ENCODE measurements at places on chromosomes 3 and 15.
A peak's percentile ranks its signal among the peaks of the same experiment; 100 is the strongest.

- DNase-seq: peak; percentile 16
Measured at GRCh38 chr15:88635318-88635717, 3.5 kb upstream of the ISG20 start.

DNA sequence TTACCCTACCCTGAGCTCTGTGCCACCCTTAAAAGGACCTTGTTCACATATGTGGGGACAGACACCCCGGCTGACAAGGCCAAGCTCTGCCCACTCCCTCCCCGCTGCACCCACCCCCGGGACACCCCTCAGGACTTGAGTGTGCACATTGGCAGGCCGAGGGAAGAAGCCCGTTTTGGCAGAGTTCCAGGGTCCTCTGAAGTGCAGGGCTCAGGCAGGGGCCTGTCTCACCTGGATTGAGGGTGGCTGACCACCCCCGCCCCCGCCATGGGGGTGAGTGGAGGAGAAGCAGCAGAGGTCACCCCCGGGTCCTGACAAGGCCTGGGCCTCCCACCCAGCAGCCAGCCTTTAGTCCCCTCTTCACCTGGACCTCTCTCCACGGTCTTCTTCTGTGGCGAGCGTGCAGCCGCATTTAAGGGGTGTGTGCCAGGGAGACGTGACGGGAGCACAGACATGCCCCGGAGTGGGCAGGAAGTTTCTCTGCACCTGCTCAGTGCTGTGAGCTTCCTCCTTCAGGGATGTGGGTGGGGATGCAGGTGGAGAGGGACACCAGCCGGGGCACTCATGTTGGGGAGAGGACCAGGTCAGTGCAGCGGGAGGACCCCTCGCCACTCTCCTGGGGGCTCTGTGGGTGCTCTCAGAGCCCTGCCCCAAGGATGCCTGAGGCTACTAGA, 50.7 kb downstream of the LINGO1 start:
- DNase-seq: no peak

DNA sequence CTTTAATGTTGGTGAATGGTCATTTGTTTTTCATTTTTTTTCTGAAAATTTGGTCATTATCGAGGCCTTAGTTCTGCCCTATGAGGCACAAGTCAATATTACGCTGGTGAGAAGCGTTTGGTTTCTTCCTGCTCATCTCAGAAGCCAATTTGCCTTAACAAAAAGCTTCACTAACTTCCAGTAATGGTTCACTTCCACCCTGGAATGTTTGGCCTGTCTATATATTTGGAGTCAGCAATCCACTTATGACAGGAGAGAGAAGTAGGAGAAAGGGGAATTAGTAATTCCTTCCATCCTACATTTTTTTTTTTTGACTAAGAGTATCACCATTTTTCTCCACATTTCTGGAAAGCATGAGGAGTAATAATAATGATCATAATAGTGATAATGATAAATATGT, 124.4 kb downstream of the DIPK2A start:
- DNase-seq: no peak

- DNase-seq: no peak
Measured at GRCh38 chr3:151987893-151988292, 114.5 kb downstream of the SUCNR1 start.

DNA sequence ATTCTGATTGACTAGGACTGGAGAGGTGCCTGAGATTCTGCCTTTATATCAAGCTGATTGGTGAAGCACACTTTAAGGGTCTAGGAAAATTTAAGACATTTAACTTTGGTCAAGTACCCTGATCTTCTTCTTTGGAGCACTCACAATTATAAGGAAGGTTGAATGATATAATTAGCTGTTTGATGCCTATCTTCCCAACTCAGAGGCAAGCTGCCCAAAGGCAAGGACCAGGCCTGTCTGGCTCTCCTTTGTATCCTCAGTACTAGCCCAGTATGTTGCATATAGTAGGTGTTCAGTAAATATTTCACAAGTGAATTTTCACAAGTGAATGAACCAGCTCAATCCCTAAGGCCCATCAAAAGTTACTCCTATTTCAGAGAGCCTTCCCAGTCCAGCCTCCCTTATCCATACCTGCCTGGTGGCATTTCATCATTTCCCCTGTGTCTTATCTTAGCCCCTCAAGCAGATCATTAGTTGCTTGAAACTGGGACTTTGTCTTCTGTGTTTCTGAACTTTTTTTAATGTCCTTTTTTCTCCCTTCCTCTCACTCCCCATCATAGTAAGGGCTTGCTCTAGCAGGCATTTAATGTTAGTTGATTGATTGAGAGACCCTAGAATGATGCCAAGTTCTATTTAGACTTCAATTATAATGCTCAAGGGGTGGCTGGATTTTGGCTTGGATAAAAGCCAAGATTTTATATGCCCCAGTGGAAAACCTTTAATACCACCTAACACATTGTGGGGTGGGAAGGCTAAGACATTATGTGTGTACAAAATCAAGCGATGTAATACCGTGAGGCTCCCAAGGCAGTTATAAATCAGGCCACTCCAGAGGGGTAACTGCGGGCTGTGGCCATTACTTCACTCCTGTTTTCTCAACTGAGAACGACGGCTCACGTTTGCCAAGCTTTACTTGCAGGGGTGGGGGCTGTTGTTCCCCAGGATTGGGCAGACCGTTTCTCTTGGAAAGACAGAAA, 43.2 kb upstream of the BOC start:
- DNase-seq: no peak

GRCh38 chr15:99496302-99496629, 69.5 kb upstream of the MEF2A start:
- DNase-seq: no peak

- DNase-seq: no peak
Measured at GRCh38 chr3:66398228-66399025, 102.4 kb downstream of the LRIG1 start.

GRCh38 chr3:186361246-186361761, 730 bp downstream of the DGKG start:
- no peak for DNase-seq

GRCh38 chr3:15889936-15890335, 92.2 kb upstream of the ANKRD28 start:
- no peak for DNase-seq

- no peak for DNase-seq
Measured at GRCh38 chr3:181618260-181618659, 93.5 kb upstream of the SOX2 start.

- DNase-seq: no peak
Measured at GRCh38 chr15:98891301-98891700, 116.3 kb downstream of the PGPEP1L start.

- DNase-seq: no peak
Measured at GRCh38 chr15:28901587-28901980, 15.8 kb downstream of the APBA2 start.

- DNase-seq: no peak
Measured at GRCh38 chr3:149783576-149783975, 8.8 kb downstream of the ANKUB1 start.

- DNase-seq: no peak
Measured at GRCh38 chr3:52395503-52395865, 49.4 kb downstream of the SEMA3G start.

- peak; percentile 49 for DNase-seq
Measured at GRCh38 chr3:125125821-125126245, 70.0 kb upstream of the HEG1 start.

DNA sequence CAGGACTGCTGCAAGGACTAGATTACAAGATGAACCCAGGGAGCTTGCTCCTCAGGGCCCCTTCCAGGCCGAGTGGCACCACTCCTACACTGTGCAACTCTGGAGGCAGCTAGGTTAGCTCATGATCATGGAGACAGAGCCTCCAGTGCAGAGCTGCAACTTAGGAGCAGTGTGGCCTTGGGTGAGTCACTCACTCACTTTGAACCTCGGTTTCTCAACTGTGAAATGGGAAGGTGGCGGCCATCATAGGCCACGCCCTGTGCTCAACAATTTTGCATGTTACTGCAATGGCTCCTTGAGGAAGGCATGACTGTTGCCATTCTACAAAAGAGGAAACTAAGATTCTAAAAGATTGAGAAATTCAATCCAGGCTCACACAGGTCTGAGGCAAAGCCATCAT, 11.2 kb upstream of the CXCR6 start:
- no peak for DNase-seq

DNA sequence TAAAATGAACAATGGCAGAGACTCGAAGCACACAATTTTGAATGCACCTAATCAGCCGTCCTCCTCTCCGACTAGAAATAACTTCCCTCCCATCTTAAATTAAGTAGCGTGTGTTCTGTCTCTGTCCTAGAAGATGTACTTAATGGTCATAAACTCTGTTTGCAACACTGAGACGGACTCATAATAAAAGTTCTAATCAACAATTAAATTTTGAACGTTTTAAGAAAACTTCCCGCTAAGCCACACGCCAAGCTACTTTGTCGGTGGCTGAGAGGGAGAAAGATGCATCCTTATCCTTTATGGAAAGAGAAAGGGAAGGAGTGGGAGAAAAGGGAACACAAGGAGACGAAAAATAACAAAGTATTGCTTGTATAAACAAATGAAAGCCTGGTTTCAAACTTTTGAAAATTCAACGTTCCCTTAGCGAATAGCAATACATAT, 989 bp downstream of the GNB4 start:
- no peak for DNase-seq

DNA sequence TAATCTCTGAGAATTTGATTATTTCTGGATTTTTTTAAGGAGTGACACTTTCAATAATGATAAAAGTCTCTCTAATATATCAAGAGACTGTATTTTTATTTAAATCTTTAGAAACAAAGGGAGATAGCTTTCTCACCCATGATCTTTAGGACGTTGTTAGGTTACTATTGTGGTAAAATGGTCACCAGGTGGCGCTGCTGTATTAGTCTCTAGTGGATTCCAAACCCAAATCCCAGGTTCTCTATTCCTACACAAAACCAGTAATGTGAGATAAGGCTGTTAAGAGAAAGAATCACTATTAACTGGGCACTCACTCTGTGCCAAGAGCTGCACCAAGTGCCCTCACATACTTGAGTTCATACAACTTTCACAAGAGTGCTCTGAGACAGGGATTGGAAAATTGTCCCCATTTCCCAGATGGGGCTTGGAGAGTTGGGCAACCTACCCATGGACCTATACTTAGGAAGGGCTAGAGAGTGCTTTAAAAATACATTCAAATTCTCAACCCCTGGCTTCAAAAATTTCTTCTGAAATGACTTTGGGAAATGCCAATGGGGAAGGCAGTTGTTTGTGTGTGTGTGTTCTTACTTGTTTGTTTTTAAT, 593.4 kb upstream of the TGFBR2 start:
- peak; percentile 5 for DNase-seq

- no peak for DNase-seq
Measured at GRCh38 chr3:48084929-48085328, 68.7 kb upstream of the MAP4 start.

DNA sequence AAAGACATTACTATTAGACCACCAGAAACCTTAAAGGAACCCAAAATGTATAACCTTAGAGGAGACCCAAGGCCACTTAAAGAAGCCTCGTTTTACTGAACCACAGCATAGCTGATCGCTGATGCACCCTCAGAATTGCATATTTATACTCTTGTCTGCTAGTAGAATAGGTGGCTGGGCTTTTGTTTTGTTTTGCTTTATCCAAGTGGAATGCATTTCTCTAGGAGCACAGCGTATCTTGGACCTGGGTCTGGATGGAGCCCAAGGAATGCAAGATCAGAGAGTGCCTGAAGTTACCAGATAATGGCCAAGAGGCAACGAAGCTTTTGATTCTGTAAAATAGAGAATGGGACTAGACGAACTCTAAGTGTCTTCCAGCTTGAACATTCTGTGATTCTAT, 129.2 kb upstream of the COL8A1 start:
- DNase-seq: no peak

All from NK-92 treated with Interleukin-12 subunit alpha and Interleukin-12 subunit beta, amount 100 ng/mL, for 24 hours (cell line).